HTR-8/SVneo (cell line): ENCODE measurements at places on chromosomes 6 and 20.

GRCh38 chr6:7731294-7731693, 5.4 kb downstream of the BMP6 start:
- no peak for DNase-seq

- no peak for DNase-seq
Measured at GRCh38 chr6:11331111-11331510, 98.6 kb upstream of the NEDD9 start.

GRCh38 chr20:56202493-56203077, 45.9 kb upstream of the MC3R start:
- DNase-seq = peak; percentile 62

DNA sequence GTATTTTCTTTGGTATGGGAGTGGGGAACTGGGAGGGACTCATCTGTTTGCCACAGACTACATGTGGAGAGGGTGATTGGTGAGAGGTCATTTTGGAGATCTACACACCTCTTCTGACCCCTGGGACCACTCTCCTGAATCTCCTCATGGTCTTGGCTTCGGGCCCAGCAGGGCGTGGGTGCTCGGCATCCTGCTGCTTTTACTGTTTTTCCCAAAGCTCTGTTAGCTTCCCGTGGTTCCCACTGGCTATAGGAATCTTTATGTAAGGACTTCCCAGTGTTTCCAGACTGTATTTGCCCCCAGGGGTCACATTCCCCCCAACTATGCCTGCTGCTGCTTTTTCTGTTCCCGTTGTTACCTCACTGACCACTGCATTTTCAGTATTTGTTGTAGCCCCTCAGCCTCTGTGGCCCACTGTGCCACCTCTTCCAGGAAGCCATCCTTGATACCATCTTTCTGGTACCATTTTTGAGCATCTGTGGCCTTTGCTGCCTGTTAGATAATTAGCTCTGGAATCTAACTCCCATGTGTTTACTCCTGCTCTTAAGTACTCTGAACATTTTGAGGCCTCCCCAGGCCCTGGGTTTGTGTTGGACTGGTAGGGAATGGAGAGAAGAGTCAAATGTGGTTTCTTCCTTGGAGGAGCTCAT, 14.9 kb downstream of the PLCG1 start:
- DNase-seq = no peak

DNA sequence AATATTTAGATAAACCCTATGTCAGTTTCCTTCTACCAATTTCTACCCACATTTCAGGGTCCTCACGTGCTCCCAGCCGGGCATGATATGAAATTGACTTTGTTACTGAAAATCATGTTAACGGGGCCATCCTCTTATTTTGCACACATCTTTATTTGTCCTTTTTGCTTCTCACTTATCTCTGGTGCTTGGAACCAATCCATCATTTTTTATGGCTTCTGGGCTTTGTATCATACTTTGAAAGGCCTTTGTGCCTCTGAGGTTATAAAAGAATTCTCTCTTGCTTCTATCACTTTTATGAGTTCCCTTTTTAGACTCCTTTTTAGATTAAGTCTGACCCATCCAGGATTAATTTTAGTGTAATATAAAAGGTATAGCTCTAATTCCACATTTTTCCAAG, 117.1 kb upstream of the PRND start:
- no peak for DNase-seq

DNA sequence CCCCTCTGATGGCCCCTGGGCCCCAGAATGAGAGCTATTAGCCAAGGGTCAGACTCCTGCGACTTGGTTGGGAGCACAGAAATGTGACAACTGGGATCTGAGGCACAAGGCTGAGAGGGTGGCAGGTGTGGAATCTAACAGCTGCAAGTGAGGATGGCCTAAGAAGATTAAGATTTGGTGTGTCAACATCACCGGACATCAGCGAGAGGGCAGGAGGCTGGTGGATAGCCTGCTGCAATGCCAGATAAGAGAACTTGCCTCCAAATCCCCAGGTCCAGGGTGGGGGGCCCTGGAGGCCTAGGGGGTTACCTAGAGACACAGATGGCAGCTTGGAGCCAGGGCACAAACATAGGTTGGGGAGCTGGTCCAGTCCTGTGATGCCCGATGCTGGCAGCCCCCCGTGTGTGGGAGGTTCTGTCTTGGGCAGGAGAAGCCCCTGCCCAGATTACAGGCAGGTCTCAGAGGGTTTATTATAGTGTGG, 155.8 kb downstream of the GRM4 start:
- no peak for DNase-seq

- DNase-seq = no peak
Measured at GRCh38 chr6:137219664-137220252, 573 bp upstream of the IFNGR1 start.

GRCh38 chr20:50580016-50580747, 70.0 kb downstream of the PTPN1 start:
- peak; percentile 97 for DNase-seq

GRCh38 chr6:143348531-143348930, 102.0 kb downstream of the ADAT2 start:
- no peak for DNase-seq

- no peak for DNase-seq
Measured at GRCh38 chr20:50330504-50331313, 140.1 kb downstream of the CEBPB start.

DNA sequence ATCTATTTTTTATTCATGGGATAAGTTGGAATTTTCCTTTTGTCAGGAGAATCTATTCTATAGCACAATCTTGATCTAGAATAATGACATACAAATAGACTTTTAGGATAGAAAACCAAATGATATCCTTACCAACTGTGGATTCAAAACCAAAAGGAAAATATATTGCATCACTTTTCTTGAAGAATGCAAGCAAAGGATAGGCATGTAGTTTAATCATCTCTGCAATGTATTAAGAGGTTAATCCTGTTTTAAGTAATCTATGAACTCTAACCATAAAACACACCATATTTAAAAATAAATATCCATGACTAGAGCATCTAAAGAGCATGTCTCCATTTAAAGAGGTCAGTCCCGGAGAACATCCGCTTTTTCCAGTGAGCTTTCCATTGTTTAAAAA, 106.7 kb upstream of the CNKSR3 start:
- DNase-seq = no peak

- DNase-seq = no peak
Measured at GRCh38 chr6:72519871-72520270, 102.0 kb upstream of the KCNQ5 start.

DNA sequence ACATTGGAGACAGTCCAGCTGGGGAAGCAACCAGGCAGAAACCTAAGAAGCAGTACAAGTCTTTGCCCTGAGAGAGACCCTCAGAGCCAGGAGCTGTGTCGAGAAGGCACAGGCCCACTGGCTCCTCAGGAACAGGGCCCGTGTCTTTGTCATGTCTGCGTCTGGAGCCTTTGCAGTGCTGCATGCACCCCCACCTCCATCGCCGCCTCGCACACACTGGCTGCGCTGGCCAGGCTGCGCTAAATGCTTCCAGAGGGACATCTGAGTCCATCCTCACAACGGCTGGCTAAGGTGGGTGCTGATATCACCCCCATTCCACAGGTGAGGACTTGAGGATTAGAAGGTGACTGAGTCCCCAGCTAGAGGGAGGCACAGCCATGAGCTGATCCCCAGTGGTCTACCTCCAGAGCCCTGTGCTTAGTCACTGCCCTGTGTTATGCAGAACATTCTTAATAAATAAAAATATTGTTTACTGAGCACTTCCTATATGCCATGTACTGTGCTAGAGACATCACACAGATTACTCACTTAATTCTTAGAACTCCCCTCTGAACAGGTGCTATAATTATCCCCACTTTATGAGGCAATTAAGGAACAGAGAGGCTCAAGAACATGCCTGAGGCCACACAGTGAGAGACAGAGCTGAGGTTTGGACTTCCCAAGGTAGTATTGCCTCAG, 27.6 kb downstream of the GABRR2 start:
- no peak for DNase-seq

GRCh38 chr20:54692168-54692887, 216.9 kb downstream of the DOK5 start:
- DNase-seq = no peak

DNA sequence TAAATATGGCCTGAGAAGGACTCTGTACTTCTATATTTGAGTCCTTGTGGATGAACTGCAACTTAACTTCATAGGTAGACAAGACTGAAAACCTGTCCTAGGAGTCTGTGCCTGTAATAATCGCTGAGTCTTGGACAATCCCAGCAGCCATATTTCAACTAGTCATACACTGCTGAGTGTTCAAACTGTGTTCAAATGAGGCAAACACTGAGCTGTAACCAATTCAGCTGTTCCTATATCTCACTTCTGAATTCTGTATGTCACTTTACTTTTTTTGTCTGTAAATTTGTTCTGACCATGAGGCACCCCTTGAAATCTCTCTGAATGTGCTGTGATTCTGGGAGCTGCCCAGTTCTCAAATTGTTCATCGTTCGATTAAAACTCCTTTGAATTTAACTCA, 72.4 kb downstream of the FOXF2 start:
- no peak for DNase-seq
